ENCODE measurements at places on chromosomes 3 and 15. TPM values are rescaled to one million over a fixed set of nuclear protein-coding genes. Genes with fewer than 3 reads are reported as not detected.

ZNF774 gene
- 2.6 TPM for total RNA-seq

PEX5L gene
- not detected for total RNA-seq

THBS1 gene
- 8,883 TPM for total RNA-seq

CDC25A gene
- total RNA-seq: 18.4 TPM

VPS39 gene
- 56.7 TPM for total RNA-seq

ALDH1L1 gene
- not detected for total RNA-seq

TRIM59 gene
- total RNA-seq: 32.5 TPM

ACTRT3 gene
- total RNA-seq: 5.1 TPM
